GM23338 (cell line): ENCODE measurements at places on chromosomes 1 and 21.

DNA sequence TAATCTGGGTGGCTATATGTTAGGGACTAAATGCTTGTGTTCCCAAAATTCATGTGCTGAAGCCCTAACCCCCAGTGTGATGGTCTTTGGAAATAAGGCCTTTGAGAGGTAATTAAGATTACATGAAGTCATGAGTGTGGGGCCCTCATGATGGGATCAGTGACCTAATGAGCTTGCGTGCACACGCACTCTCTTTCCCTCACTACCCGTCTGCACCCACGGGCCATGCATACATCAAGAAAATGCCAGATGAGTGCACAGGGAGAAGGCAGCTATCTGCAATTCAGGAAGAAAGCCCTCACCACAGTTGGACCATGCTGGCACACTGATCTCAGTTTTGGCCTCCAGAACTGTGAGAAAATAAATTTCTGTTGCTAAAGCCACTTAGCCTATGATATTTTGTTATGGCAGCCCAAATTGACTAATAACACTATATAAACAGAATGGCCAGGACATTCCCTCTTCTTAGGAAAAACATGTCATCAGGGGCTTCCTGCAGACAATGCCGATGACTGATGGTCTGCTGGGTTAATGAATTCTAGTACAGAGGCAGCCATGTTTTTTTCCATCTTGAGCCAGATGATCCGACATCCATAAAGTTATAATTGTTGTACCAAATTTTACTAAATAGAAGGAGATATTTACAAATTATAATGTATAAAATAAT lies 18.1 kb upstream of the MYOG start:
- H3K4me1 ChIP-seq = no peaks in the 10 kb centered on the region
- no peaks in the 10 kb centered on the region for H3K36me3 ChIP-seq
- no peak overlapping the region for H3K4me3 ChIP-seq
- H3K27ac ChIP-seq = no peak overlapping the region
- DNase-seq = no peak
- no peaks in the 10 kb centered on the region for H3K27me3 ChIP-seq

- no peaks in the 10 kb centered on the region for H3K27me3 ChIP-seq
- peaks cover 7% of the 10 kb centered on the region; the same call in 1 of the 2 replicates for H3K4me1 ChIP-seq
- no peak overlapping the region for H3K4me3 ChIP-seq
- DNase-seq = no peak
- no peaks in the 10 kb centered on the region for H3K36me3 ChIP-seq
These were observed 21.5 kb downstream of the NDUFS5 start for GRCh38 chr1:39047374-39048229.

DNA sequence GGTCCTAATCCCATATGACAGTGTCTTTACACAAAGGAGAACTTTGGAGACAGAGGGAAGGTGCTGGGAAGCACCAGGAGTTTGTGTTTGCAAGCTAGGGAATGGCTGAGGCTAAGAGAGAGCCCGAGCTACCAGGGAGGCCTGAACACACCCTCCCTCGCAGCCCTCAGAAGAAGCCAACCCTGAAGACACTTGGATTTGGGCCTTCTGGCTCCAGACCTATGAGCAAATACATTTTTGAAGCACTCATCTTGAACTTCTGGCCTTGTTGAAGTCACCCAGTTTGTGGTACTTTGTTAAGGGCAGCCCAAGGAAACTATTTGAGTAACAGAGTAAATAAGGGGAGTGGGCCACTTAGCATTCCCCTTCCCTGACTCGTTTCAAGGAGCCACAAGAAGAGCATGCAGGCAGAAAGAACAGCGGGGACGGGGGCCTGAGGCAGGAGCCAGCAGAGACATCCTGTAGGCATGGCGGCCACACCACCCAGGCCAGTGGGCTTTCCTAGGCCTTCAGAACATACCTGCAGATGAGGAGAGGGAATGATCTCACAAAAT lies 13.2 kb upstream of the QSOX1 start:
- no peak for DNase-seq
- H3K4me3 ChIP-seq = no peak overlapping the region
- H3K27ac ChIP-seq = no peak overlapping the region

DNA sequence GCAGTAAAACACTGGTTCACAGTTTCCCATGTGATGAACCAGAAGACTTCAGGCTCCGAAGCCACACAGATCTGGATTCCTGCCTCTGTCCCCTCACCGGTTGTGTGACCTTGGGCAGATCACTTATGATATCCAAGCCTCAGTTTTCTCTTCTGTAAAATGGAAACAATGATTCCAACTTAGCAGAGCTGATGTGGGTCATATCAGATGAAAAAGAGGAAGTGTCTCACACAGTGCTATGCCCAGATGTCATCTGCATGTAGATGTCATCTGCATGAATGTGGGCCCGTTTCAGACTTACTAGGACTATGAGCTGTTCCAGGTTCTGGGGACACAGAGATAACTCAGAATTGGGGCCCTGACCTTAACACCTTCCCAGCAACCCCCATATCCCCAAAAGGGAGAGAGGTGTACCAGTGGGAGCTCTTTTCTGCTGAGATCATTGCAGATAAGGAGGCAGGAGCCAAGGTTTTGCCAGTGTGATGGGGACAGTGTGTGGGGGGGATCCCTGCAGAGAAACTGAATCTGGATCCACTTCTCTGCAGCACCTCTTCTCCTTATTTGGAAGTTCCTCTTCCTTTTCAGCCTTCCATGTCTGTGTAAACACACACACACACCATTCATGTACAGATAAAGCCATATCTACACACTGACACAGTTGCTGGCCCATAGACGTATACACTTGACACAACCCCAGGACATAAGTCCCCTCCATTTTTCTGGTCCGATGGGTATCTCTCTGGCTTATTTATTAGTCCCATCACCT lies 5.0 kb upstream of the ADGRB2 start:
- no peak overlapping the region for H3K27ac ChIP-seq
- peaks cover 35% of the 10 kb centered on the region for H3K4me1 ChIP-seq
- H3K36me3 ChIP-seq = no peaks in the 10 kb centered on the region
